Caco-2 (cell line): ENCODE measurements at places on chromosomes 3 and 15. TPM values are rescaled to one million over a fixed set of nuclear protein-coding genes. Genes with fewer than 3 reads are reported as not detected.

MUC20 gene
- 0.88 and 1.9 TPM in 2 replicates for total RNA-seq

ABHD10 gene
- 37.0 and 41.8 TPM in 2 replicates for total RNA-seq

GRCh38 chr3:44098656-44099415 is 142.8 kb upstream of the TOPAZ1 start:
- no peak for DNase-seq

DNA sequence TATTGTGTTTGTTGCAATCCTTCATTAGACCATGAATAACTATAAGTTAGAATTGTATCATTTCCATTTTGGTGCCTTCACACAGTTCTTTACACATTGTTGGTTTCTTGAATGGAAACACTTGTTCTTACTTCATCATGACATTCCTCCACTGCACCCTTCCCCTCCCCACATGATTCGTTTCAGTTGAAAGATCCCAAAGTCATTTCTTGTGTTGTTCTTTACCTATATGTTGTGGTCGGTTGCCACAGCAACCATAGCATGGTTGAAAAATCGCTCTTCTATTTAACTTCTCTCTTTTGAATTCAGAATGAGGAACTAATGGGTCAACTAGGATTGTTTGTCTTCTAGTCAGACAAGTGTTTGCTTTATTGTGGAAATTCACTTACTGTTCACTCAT is 103.3 kb downstream of the IL1RAP start:
- DNase-seq, result no peak

GRCh38 chr3:35639254-35640186 is at the start of gene ARPP21:
Gene ARPP21, plus strand, starts transcription at chr3:35639525. Its CDS starts 42,227 bp downstream, at chr3:35681752.
- DNase-seq, result no peak

DNA sequence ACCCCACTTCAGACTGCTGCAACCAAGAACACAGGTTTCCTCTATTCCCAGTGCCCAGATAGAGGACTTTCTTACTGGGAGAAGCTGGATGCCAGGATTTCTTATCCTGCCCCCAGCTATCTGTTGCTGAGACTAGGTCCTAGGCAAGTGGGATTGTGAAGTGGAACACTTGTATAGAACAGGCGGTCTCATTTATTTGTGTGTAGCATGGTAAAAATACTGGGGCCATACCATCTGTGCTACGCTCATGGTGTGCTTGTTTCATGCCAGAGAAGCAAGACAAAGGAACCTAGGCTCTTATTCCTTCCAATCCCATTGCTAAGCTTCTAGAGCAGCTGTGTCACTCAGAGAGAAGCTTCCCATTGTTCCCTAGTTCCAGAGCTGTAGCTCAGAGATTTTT is 191.5 kb upstream of the EPHA6 start:
- DNase-seq, result no peak
